DMS53 (cell line): ENCODE measurements at places on chromosomes 2 and 18.

GRCh38 chr2:197620133-197620532 is 55.3 kb downstream of the RFTN2 start:
- DNase-seq, result no peak

GRCh38 chr18:22339913-22340312 is 77.8 kb downstream of the CTAGE1 start:
- no peak for DNase-seq

DNA sequence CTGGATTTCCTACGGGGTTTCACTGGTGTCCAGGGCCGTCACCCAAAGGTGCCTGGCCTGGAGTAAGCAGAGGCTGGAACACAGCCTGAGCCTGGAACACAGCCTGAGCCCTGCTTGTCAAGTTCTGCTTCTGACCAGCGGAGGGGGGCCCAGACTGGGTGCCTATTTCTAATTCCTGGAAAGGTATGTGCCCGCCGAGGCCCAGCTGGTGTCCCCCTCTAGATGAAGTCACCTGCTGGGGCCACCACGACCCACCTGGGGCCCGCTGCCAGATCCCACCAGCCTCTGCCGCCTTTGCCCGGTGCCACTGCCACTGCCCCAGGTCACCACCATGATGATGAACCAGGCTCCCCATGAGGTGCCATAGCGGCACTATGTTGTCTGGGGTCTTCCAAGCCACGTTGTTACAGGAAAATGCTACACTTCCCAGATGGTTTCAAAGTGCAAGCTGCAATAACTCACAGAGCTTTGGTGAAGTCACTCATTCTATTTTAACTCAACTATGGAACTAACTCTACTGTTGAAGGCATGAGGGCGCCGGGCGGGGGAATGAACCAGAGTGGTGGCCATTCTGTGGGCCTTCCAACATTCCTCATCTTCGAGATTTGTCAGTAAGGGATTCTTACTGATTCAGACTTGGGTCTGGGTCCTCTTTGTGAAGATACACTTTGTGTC is 40.9 kb upstream of the LAPTM4A start:
- no peak for DNase-seq

GRCh38 chr2:177617849-177618248 is 225.3 kb downstream of the AGPS start:
- peak; percentile 60 for DNase-seq

- peak; percentile 58 for DNase-seq
Measured at GRCh38 chr18:9474108-9474982, 968 bp upstream of the RALBP1 start.

DNA sequence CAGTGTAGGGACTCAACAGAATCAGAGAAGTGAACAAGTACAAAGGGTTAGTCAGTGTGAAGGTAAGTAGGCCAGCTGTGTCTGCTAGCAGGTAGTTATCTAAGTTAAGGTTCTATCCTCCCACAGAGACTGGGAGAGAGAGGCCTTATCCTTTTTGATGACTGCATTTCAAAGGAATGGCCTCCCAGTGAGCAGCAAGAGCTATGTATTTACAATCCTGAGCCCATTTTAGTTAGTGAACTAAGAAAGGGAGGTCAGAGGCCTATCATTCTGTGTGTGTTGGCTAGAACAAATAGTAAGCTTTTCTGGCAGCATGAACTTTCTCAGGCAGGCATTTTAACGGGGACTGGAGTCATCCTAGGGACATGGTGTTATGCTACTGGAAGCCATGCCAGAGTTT is 182.9 kb downstream of the VWC2L start:
- no peak for DNase-seq

GRCh38 chr18:21458310-21458709 is 142.2 kb downstream of the ESCO1 start:
- no peak for DNase-seq

- no peak for DNase-seq
Measured at GRCh38 chr18:11665587-11665986, 23.5 kb upstream of the GNAL start.

- DNase-seq, result no peak
Measured at GRCh38 chr18:7155092-7155491, 37.5 kb upstream of the LAMA1 start.

- DNase-seq, result no peak
Measured at GRCh38 chr18:63182310-63182772, 137.2 kb downstream of the BCL2 start.

DNA sequence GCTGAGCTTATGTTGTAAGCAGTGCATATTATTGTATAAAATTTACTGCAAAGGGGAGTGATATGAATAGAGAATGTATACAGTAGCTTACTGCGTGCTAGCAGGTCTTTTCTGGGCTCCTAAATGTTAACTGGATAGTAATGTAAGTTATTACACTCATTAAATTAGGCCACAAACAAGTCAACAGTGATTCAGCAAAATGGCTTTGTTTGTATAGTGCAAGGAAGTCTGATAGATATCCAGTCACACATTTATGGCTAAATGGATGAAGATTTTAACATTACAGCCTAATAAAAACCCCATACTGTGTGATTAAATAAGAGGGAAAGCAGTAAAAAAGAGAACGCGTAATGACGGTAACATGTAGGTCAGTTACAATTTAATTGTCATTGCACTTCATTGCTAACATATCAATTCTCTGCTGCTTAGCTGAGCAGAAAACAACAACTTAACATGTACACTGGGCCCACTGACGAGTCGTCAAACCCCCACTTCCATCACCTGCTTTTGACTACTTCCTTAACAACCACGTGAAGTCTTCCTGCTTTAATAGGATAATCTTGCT is 665.0 kb upstream of the FANCL start:
- DNase-seq, result peak; percentile 48

GRCh38 chr2:150484461-150485021 is 2.9 kb downstream of the RND3 start:
- no peak for DNase-seq

DNA sequence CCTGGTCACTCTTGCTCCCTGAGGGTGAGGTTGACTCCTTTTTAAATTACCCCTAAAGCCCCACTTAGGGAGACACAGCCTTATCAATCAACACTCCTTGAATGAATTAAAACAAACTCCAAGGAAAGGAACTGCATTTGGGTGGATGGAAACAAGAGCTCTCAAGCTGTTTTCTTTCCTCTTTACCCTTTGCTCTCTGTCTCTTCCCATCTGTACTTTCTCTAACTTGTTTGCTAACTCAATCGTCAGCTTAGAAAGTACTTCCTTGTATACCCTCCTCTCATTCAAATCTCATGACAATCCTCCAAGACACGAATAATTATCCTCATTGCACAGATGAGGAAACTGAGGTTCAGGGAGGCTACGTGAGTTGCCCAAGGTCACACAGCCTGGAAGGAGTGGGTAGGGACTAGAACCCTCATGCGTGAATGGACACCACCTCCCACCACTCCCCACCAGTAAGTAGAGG is 32.7 kb downstream of the ZFP36L2 start:
- DNase-seq, result peak; percentile 73

DNA sequence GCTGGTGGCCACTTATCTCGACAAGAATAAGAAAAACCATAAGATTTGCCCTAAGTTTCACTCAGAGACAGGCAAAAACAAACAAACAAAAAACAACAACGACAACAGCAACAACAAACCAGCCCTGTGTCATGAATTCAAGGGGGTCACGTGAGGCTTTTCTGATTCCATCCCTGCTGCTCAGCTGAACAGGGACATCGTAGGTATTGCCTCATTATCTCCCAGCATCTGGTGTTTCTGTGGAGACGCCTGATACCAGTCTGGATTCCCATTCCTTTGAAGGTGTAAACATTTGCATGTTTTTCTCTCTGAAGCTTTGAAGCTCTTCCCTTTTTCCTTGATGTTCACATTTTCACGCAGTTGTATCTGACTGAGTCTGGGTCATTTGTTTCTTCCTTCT is 117.4 kb downstream of the KCNF1 start:
- DNase-seq, result peak; percentile 21

- DNase-seq, result no peak
Measured at GRCh38 chr2:135701442-135701841, 40.2 kb upstream of the UBXN4 start.

GRCh38 chr2:16613539-16614011 is 52.1 kb downstream of the CYRIA start:
- DNase-seq, result peak; percentile 69

DNA sequence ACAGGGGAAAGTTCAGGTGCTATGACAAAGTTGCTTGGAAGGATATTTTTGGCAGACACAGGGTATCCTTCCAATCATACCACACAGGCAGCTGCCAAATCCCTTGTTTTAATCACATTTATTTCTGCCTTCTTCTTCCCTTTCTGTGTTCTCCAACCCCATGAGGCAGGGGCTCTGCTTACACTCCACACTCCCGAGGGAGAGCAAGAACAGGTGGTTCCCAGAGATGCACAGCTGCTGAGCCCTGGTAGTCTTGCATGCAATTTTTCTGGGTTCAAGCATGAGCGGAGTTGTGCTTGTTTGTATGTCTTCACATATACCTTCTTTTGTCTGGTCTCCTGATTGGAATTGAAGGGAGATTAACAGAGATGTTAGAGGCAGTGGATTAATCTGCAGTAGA is 251.7 kb upstream of the ST6GAL2 start:
- DNase-seq, result no peak

- DNase-seq, result no peak
Measured at GRCh38 chr2:68458981-68459380, 8.1 kb downstream of the FBXO48 start.

DNA sequence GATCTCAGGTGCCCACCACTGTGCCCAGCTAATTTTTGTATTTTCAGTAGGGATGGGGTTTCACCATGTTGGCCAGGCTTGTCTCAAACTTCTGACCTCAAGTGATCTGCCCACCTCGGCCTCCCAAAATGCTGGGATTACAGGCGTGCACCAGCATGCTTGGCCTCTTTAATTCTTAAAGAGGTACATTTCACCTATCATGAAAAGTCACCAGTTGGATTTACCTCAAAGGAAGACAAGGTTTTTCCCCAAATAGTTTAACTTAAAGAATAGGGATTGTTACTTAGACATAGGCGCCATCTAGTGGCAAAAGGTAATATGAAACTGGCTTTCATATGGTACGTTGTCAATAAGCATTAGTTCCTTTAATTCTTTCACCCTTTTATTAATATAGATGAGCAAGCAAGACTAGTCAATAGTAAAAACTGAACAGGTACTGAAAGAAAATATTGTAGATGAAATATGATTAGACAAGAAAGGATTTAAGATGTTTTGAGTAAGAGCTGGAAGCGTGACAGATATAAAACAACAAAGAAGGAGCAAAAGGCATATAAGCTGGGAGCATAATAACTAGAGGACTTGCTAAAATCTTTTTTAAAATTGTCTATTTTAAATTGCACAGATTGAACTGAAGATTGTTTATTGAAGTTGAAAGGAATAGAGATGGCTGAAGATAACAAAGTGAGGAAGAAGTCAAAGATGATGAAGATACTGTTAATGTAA is 35.0 kb upstream of the PSMD14 start:
- DNase-seq, result peak; percentile 87

DNA sequence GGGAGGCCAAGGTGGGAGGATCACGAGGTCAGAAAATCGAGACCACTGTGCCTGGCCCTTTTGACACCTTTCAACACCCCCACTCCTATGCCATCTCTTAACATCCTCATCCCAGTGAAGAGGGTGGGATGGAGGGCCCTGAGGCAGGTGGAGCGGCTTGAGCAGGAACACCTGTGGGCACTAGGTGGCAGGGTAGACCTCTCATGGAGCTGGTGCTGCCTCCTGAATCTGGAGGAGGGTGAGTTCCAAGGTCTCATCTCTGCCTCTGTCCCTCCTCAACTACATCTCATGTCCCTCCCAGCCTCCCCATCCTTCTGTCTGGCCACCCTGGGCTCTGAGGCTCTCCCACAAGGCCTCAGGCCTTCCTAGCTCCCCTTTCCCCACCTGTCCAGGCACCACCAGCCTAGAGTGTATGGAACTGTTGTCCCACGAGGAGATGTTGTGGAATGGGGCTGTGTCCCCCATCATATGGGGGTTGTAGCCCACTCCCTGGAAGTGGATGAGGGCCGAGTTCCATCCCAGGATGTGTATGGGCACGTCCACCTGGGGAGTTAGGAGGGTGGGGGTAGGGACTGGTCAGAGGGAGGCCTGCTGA is 17.0 kb upstream of the CRYBA2 start:
- DNase-seq, result peak; percentile 67

DNA sequence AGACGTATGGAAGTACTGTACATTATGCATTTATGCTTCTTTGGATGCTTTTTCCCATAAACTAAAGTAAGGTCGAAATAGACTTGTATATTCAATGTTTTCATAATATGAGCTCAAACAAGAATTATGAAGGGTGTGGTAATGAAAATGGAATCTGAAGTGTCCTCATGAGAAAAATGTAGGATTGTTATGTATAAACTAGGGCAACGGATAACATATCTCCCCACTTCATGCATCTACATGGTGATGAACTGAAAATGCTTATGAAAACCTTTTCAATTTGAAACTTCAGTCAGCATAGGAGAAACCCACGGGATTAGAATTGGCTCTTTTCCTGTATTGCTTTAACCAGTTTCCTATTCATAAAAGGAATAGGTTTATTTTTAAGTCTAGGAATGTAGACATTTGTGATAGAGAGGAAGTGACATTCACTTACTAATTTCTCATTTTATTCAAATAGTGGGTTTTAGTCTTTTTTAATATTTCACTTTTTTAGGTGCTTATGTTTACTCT is 608.2 kb upstream of the GCFC2 start:
- no peak for DNase-seq

DNA sequence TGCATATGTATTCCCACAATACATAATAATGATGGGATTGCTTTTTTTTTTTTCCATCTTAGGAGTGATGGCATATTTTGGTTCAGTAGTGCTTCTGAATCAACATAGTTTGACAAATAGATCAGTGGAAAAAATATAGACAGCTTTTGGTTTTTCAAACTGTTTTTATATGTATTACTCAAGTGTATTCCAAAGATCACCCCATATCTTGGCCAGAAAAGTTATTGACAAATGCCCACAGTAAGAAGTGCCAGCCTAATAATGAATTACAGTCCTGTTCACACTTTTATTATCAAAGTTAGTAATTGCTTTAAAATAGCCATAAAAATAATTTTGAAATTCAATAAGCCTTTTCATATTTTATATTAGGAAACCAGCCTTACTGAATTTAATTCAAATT is 95.0 kb downstream of the TMEFF2 start:
- no peak for DNase-seq

GRCh38 chr2:201788371-201788770 is 7.6 kb upstream of the ALS2 start:
- no peak for DNase-seq

GRCh38 chr2:172464400-172465129 is 37.2 kb downstream of the ITGA6 start:
- peak; percentile 14 for DNase-seq

- no peak for DNase-seq
Measured at GRCh38 chr2:6337472-6337820, 528.3 kb downstream of the CMPK2 start.

DNA sequence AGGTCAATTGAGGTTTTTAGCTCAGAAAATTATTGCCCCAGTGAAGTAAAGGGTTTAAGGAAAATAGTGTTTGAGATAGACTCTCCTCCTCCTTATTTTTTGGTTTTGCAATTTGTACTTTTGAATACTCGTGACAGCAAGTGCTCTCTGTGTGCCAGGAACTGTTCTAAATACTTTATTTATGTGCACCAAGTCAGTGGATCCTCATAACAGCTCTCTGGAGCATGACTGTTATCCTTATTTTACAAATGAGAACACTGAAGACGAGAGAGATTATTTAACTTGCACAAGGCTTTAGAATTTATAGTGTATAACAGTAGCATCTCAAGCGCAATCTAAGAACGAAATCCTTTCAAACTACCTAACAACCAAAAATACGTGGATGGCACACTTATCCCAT is 24.7 kb downstream of the BABAM2 start:
- DNase-seq, result no peak
